Esophagus squamous epithelium (tissue), 5 donors: ENCODE measurements at places on chromosomes 16 and 17.

DNA sequence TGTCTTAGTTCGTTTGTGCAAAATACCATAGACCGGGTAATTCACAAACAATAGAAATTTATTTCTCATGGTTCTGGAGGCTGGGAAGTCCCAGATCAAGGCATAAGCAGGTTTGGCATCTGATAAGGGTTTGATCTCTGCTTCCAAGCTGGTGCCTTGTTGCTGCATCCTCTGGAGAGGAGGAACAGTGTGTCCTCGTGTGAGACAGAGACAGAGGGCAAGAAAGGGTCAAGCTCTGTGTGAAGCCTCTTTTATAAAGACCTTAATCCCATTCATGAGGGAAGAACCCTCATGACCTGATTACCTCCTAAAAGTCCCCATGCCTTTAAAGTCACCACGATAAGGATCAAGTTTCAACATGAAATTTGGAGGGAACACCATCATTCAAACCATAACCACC lies 55.8 kb upstream of the TANC2 start:
- no peak overlapping the region for H3K4me3 ChIP-seq
- H3K36me3 ChIP-seq, result no peaks in the 10 kb centered on the region
- no peak for DNase-seq

DNA sequence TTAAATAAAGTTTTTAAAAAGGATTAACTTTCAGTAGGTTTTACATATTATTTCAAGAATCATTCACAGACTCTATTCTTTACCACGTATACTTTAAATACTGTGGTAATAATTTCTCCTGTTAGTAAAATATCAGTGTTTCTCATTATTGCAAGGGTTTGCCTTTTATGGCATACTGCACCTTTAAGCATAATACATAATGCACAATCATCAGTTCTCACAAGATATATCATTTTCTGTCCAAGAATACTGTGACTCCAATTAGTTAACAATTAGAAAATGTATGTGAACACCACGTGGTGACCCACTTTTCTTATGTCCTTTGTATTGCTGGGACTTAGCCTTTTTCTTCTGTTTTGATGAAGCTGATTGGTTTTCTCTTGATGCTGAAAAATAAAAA lies 25.7 kb downstream of the NME2 start:
- H3K4me1 ChIP-seq, result no peaks in the 10 kb centered on the region
- no peaks in the 10 kb centered on the region for H3K27me3 ChIP-seq
- H3K4me3 ChIP-seq, result no peak overlapping the region

DNA sequence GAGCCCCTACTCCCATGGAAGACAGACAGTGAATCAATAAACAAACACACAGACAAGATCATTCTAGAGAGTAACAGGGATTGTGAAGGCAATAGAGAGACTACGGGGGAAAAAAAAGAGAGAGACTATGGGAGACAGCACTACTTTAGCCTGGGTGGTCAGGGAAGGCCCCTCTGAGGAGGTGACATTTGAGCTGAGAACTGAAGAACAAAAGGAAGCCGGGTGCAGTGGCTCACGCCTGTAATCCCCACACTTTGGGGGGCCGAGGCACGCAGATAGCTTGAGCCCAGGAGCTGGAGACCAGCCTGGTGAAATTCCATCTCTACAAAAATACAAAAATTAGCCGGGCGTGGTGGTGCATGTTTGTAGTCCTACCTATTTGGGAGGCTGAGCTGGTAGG lies 29.2 kb downstream of the SALL1 start:
- DNase-seq, result no peak
- H3K36me3 ChIP-seq, result no peaks in the 10 kb centered on the region
- H3K4me3 ChIP-seq, result no peak overlapping the region
- H3K27me3 ChIP-seq, result peaks cover 62% of the 10 kb centered on the region

DNA sequence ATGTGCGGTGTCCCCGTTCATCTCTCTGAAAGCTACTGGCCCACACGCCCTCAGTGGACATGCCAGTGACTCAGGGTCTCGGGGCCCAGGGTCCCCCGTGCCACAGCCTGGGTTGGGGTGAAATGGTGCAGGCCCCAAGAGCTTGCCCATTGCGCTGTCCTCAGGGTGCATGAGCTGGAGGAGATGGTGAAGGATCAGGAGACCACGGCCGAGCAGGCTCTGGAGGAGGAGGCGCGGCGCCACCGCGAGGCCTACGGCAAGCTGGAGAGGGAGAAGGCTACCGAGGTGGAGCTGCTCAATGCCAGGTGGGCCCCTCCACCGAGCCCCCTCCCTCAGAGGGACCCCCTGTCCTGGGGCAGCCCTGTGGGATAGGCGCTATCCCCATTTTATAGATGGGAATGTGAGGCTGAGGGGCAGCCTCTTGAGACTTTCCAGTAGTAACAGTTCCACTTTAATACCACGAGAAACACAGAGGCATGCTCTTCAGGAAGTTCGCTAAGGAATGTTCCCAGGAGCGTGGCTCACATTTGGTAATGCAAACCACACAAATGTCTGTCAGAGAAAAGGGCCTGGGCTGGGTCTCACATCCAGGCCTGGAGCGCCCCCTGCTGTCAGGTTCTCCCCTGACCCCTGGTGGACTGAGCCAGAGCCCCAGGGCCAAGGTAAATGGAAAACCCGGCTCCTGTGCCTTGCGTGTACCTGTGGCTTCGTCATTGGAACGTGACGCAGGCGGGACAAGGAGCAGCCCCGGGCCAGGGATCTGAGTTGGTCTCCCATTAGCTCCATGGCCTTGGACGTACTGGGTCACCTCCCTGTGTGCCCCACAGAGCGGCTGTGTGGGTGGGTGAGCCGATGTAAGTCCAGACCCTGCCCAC lies 133.7 kb downstream of the RAB11FIP4 start:
- H3K27me3 ChIP-seq, result no peaks in the 10 kb centered on the region
- H3K4me3 ChIP-seq, result no peak overlapping the region
- peak; percentile 26 for DNase-seq
- H3K36me3 ChIP-seq, result no peaks in the 10 kb centered on the region

- no peak overlapping the region for H3K4me3 ChIP-seq
- no peaks in the 10 kb centered on the region for H3K36me3 ChIP-seq
- no peak overlapping the region for H3K27ac ChIP-seq
- H3K4me1 ChIP-seq, result no peaks in the 10 kb centered on the region
- DNase-seq, result no peak
Observed at GRCh38 chr16:63789603-63790002, 1332.3 kb downstream of the CDH11 start.
